ENCODE measurements at places on chromosomes 7 and 10. TPM values are rescaled to one million over a fixed set of nuclear protein-coding genes. Genes with fewer than 3 reads are reported as not detected.

The LBX1 gene
- total RNA-seq, result not detected

GRCh38 chr7:154613811-154614210, 389.1 kb downstream of the PAXIP1 start:
- no peak for DNase-seq

The LRCH4 gene
- 6.3 TPM for total RNA-seq

DNA sequence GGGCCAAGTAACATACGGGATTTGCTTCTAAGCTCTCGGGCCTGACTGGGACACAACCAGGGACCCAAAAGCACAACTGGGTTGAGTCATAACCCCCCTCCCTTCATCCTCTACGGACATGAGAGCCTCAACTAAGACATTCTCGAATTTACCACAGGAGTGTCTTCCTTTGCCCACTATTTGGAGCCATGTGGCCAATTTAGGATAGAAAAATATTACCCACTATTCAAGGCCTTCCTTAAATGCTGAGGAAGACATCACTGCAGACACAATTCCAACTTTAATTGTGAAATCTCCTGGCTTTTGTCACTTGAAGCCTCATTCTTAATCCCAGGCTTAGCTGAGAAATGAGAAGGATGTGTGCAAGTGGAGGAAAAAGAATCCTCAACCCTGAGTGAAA, 11.8 kb downstream of the CTBP2 start:
- no peak for DNase-seq

DNA sequence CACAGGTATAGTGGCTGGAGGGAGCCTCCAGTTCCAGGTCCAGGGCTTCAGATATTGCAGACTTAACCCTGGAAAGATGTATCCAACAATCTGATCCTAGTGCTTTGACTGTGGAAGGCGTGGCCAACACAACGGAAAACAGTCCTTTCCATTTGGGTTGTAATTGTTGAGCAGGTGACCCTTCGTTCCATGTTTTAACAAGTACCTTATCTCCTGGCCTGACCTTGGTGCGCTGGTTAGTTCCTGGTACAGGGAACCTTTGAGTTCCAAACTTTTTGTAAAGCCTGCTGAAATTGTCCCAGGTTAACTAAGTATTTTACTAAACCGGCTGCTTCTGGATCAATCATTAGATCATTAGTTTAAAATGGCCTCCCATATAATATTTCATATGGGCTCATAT, 23.9 kb upstream of the GIMAP6 start:
- DNase-seq, result no peak

All from lung microvascular endothelial cell (primary cell).